ENCODE measurements at places on chromosomes 2 and 18. TPM values are rescaled to one million over a fixed set of nuclear protein-coding genes. Genes with fewer than 3 reads are reported as not detected.

DNA sequence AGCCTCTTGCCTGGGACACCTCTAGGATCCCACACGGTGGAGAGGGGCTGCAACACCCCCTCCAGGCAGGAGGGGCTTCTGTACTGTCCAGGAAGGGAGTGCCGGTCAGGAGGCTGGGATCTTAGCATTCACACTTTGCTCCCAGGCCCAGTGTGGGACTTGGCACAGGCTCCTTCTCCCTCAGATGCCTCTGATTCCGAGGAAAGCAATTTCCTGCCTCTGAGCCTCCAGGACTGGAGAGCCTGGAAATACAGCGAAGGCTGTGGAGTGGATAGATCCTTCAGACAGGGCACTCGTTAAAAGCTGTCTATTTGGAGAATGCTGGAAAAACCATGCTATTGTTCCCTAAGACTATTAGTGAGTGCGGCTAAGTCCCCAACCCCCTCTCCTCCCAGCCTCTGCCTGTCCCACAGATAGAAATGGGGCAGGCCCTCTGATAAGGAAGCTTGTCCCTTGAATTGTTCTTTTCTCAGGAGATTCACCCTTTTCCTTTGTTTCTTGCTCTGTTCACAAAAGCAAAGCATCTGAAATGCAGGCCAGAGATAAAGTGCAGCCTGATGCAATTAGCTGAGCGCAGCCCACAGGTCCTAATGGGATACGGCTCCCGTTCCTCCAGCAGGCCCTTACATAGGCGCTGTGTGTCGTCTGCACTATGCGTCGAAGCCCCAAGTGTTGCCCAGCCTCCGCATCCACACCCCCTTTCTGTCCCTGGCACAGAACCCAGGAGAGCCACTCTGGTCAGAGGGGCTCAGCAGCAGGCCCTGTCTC is 252.2 kb downstream of the KLHL29 start:
- no peak overlapping the region for H3K4me3 ChIP-seq
- peak overlapping the region; percentile 82 for H3K27ac ChIP-seq
- no peaks in the 10 kb centered on the region for H3K36me3 ChIP-seq
- peaks cover 13% of the 10 kb centered on the region for H3K4me1 ChIP-seq
- no peaks in the 10 kb centered on the region for H3K27me3 ChIP-seq

- no peaks in the 10 kb centered on the region for H3K36me3 ChIP-seq
- H3K27me3 ChIP-seq, result no peaks in the 10 kb centered on the region
- H3K27ac ChIP-seq, result no peak overlapping the region
- no peak overlapping the region for H3K4me3 ChIP-seq
- H3K4me1 ChIP-seq, result no peaks in the 10 kb centered on the region
- DNase-seq, result no peak
Measured at GRCh38 chr2:62999905-63000304, 50.7 kb upstream of the OTX1 start.

DNA sequence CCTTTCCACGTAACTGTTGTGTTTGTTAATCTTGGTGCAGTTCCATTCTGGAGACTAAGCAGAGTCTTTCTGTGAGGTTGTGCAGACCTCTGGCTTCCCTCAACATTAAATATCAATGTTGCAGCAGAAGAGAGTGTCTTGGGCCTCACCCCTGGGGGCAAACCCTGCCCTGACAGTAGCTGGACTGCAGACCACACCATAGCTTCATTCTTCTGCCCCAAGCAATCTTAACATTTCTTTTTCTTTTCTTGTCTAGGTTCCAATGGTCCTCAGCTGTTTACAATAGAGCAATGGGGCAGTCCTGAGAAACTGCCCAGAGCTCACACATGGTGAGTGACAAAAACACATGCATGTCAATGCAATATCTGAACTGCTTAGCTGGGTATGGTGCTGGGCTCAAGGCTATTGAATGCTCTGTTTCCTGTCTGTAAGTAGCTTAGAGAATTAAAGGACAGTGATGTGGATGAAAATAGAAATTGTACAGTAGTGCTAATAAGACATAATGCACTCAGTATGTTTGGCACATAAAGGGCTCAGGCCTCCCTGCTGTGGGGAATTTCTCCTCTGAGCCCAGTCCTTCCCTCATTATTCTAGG is 237.6 kb downstream of the ALPK2 start:
- H3K4me3 ChIP-seq, result no peak overlapping the region
- H3K36me3 ChIP-seq, result no peaks in the 10 kb centered on the region
- DNase-seq, result no peak
- peak overlapping the region; percentile 49 for H3K27ac ChIP-seq
- no peaks in the 10 kb centered on the region for H3K27me3 ChIP-seq

Gene VWC2L
- 0.40 TPM for total RNA-seq

DNA sequence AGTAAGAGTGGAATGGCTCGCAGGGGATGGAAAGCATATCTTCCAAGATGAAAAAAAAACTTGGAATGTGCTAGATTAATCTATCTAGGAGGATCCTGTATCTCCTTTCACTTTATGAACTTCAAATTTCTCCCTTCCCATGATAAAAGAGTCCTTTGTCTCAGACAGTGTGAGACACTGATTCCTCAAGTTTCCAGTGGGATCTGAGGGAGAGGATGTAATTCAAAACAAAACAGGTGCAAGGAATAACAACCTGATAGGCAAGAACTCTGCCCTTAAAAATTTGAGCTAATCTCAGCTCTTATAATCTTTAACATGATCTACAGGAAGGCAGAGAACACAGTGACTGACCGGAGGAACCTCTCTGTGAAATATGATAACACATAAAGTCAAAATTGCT is 162.0 kb upstream of the ZFP36L2 start:
- H3K36me3 ChIP-seq, result no peaks in the 10 kb centered on the region
- H3K27me3 ChIP-seq, result no peaks in the 10 kb centered on the region
- DNase-seq, result no peak

Gene CTNNA2
- 3.7 TPM for total RNA-seq

- H3K27me3 ChIP-seq, result no peaks in the 10 kb centered on the region
- H3K4me3 ChIP-seq, result no peak overlapping the region
- H3K4me1 ChIP-seq, result no peaks in the 10 kb centered on the region
- H3K36me3 ChIP-seq, result no peaks in the 10 kb centered on the region
- no peak for DNase-seq
- no peak overlapping the region for H3K27ac ChIP-seq
Measured at GRCh38 chr2:181037922-181038321, 57.5 kb downstream of the UBE2E3 start.

- peak overlapping the region; percentile 82 for H3K27ac ChIP-seq
- peaks cover 48% of the 10 kb centered on the region for H3K4me1 ChIP-seq
- H3K27me3 ChIP-seq, result no peaks in the 10 kb centered on the region
- no peak overlapping the region for H3K4me3 ChIP-seq
Measured at GRCh38 chr2:64260817-64261216, 116.6 kb upstream of the PELI1 start.

DNA sequence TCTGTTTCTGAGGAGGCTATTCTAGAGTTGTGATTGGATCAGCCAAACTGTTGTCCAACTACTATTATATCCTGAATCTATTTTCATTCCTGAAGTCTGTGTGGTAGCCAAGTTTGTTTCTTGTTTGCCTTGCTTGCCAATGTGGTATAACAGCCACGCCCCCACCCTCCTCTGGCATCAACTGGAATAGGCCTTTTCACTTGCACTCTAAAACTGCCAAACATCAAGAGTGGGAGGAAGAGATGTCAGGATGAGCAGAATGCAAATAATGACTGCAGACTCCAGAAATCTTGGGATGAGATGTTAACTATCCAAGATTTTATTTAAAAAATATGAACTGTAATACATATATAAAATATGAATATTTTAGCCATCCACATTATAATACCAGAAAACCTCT is 246.1 kb downstream of the NRXN1 start:
- H3K4me3 ChIP-seq, result no peak overlapping the region
- H3K4me1 ChIP-seq, result no peaks in the 10 kb centered on the region
- H3K36me3 ChIP-seq, result no peaks in the 10 kb centered on the region
- H3K27me3 ChIP-seq, result no peaks in the 10 kb centered on the region

- no peak overlapping the region for H3K4me3 ChIP-seq
- H3K4me1 ChIP-seq, result no peaks in the 10 kb centered on the region
- no peak for DNase-seq
Measured at GRCh38 chr2:134021830-134022524, 231.9 kb upstream of the MGAT5 start.

DNA sequence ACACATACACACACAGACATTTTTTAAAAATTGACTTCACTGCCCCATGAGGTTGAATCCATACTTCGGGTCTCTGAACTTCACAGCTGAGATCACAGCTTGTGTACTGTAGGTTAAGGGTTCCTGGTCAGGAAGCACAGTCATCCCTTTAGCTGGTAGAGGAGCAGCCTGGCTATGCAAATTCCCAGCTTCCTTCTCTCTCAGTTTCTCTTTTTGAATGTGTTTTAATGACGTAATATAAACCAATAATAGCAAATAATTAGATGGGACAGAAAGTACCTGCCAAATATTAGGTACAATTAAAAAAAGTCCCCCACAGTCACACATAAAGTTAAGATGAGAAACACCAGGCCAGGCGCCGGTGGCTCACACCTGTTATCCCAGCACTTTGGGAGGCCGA is 178.7 kb downstream of the ZNF385B start:
- no peak for DNase-seq
- H3K27me3 ChIP-seq, result no peaks in the 10 kb centered on the region
- H3K4me3 ChIP-seq, result no peak overlapping the region
- no peak overlapping the region for H3K27ac ChIP-seq

- peak overlapping the region; percentile 61 for H3K4me3 ChIP-seq
- no peaks in the 10 kb centered on the region for H3K36me3 ChIP-seq
- H3K27me3 ChIP-seq, result no peaks in the 10 kb centered on the region
- H3K4me1 ChIP-seq, result peaks cover 15% of the 10 kb centered on the region
- no peak for DNase-seq
Measured at GRCh38 chr2:46296216-46296839, 879 bp upstream of the EPAS1 start.

DNA sequence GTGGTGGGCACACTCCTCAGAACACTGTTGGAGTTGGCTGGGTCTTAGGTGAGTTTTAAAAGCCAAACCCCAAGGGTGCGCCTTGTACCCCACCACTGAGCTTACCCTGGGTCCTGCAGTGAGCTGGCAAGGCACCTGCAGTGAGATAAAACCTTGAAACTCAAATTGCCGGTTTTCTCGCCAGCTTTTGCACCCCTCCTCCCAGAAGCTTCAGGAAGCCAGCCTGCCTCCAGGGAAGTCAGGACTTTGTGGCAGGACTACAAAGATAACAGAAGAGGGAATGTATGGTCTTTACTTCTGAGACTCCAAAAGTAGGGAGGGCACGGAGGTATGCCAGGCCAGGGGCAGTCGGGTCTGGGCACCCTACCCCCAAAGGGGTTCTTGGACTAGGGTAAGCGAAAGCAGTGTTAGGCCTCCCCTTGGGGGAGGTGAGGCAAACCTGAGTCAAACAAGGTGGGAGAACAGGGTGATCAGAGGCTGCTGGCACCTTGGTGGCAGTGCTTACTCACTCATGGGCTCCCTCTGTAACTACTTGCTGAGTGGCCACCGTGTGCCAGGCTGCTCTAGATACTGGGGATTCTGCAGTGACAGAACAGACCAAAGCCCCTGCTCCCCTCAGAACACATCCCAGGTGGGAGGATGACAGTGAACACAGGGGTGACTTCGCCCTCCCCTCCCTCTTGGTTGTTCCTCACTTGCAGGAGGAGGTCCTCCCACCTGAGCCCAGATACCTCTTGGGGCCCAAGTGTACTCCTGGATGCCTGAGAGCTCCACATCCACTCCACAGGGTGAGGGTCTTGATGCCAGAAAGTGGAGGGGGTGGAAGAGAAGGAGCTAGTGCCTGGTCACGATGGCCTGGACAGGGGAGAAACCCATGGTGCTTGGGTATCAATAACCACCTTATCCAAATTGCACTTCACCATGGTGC is 69.3 kb upstream of the RGPD5 start:
- peaks cover 6% of the 10 kb centered on the region for H3K4me1 ChIP-seq
- H3K36me3 ChIP-seq, result no peaks in the 10 kb centered on the region
- DNase-seq, result no peak
- H3K27me3 ChIP-seq, result no peaks in the 10 kb centered on the region

GRCh38 chr18:11518788-11519685 is 90.4 kb upstream of the SLC35G4 start:
- no peaks in the 10 kb centered on the region for H3K36me3 ChIP-seq
- H3K4me1 ChIP-seq, result no peaks in the 10 kb centered on the region
- no peak overlapping the region for H3K27ac ChIP-seq
- peak; percentile 73 for DNase-seq

- DNase-seq, result no peak
- no peaks in the 10 kb centered on the region for H3K36me3 ChIP-seq
- H3K27me3 ChIP-seq, result no peaks in the 10 kb centered on the region
- no peak overlapping the region for H3K27ac ChIP-seq
Measured at GRCh38 chr18:79642626-79643025, 37.0 kb upstream of the CTDP1 start.

Gene SEMA4F
- total RNA-seq, result 6.8 TPM

GRCh38 chr2:113157118-113157896 is 16.5 kb upstream of the PSD4 start:
- peak; percentile 85 for DNase-seq
- H3K27ac ChIP-seq, result peak overlapping the region; percentile 93
- no peaks in the 10 kb centered on the region for H3K27me3 ChIP-seq
- no peaks in the 10 kb centered on the region for H3K36me3 ChIP-seq

GRCh38 chr2:225040142-225040541 is 2.1 kb downstream of the DOCK10 start:
- H3K4me3 ChIP-seq, result no peak overlapping the region
- no peak for DNase-seq
- no peak overlapping the region for H3K27ac ChIP-seq
- H3K4me1 ChIP-seq, result no peaks in the 10 kb centered on the region
- H3K36me3 ChIP-seq, result no peaks in the 10 kb centered on the region
- peaks cover 95% of the 10 kb centered on the region for H3K27me3 ChIP-seq

DNA sequence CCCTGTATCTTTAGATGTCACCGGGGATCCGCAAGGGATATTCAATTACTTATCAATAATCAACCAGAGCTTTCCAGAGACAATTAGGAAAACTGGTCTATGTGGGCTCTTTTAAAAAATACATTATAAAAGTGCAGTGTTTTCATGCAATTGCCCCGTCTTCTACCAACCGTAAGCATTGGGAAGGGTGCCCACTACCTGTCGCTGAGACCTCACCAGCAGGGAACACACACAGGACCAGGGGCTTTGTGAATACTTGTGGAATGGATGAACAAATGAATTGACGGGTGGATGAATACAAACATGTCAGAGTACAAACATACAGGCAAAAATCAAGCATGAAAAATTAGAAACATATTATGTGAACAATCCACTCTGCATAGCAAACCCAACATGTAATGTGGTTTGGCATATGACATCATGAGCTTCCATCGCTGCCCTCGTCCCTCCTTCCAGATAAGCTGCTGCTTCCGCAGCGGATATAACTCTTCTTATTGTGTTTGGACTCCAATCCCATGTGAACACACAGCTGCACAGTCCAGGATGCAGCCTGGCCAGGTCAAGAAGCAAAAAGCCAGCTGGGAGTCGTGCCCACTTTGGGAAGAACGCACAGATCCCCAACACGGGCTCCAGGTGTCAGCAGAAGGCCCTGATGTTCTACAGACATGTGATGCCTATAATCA is 5.3 kb downstream of the FHL2 start:
- H3K36me3 ChIP-seq, result no peaks in the 10 kb centered on the region
- H3K4me1 ChIP-seq, result no peaks in the 10 kb centered on the region
- H3K27me3 ChIP-seq, result no peaks in the 10 kb centered on the region
- DNase-seq, result no peak
- H3K27ac ChIP-seq, result no peak overlapping the region

- no peak for DNase-seq
- H3K27ac ChIP-seq, result no peak overlapping the region
- peaks cover 13% of the 10 kb centered on the region for H3K4me1 ChIP-seq
- no peak overlapping the region for H3K4me3 ChIP-seq
- no peaks in the 10 kb centered on the region for H3K36me3 ChIP-seq
Measured at GRCh38 chr2:100073110-100073509, 69.3 kb downstream of the AFF3 start.

All from hepatocyte (in vitro differentiated cells).